Glomerular endothelial cell (primary cell): ENCODE measurements at places on chromosomes 7 and 10. TPM values are rescaled to one million over a fixed set of nuclear protein-coding genes. Genes with fewer than 3 reads are reported as not detected.

DNA sequence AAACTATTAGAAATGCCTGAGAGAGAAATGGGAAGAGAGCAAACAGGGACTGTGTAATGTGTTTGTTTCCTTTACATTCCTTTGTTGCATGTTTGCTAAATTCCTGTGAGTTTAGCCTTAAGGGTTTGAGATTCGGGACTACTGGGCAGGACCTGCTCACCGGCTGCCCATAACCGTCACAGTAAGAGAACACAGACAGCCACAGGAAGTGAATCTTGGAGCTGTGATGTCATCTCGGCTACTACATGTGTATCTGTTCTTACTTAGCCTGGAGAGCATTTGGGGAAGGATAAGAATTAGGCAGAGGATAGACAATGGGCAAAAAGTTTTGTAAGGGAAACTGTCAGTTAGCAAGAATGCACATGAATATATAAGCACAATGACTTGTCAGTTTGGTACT, 485.1 kb upstream of the KLF6 start:
- peak; percentile 37 for DNase-seq

GRCh38 chr10:120069700-120070099, 177.2 kb downstream of the SEC23IP start:
- no peak for DNase-seq

DNA sequence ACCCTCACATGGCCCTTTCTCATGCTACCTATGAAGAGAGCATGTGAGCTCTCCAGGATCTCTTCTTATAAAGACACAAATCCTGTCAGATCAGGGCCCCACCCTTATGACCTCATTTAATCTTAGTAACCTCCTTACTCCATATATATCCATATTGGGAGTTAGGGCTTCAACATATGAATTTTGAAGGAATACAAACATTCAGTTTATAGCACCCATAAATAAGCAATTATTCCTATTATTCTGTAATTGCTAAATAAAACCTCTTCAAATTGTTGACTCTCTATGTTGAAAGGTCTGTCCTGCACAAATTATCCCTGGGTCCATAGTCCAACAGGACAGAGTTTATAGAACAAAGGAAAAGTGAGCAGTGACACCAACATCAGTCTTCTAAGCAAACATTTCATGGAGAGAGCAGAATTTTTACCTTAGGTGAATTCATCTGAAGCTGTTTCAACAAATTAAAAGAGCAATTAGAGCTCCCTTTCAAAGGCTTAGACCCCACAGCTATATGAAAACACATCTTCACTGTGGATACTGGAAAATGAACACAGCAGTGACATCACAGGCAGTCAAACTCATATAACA, 12.2 kb downstream of the DOCK4 start:
- DNase-seq = no peak

DNA sequence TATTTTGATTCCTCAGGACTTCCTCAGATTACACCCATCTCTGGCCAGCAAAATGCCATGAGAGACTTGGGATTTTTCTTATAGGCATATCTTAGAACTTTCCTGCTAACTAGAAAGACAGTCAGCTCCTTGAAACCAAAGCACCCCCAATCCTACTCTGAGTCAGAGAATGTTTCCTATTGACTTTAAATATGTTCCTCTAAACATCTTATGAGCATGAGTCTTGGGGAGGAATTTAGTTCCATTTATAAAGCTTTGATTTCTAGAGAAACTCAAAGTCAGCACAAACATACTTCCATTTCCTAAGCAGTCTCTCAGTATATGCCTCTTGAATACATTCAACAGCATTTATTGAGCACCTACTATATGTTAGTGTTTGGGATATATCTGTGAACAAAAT, 128.5 kb downstream of the INHBA start:
- peak; percentile 77 for DNase-seq

DNA sequence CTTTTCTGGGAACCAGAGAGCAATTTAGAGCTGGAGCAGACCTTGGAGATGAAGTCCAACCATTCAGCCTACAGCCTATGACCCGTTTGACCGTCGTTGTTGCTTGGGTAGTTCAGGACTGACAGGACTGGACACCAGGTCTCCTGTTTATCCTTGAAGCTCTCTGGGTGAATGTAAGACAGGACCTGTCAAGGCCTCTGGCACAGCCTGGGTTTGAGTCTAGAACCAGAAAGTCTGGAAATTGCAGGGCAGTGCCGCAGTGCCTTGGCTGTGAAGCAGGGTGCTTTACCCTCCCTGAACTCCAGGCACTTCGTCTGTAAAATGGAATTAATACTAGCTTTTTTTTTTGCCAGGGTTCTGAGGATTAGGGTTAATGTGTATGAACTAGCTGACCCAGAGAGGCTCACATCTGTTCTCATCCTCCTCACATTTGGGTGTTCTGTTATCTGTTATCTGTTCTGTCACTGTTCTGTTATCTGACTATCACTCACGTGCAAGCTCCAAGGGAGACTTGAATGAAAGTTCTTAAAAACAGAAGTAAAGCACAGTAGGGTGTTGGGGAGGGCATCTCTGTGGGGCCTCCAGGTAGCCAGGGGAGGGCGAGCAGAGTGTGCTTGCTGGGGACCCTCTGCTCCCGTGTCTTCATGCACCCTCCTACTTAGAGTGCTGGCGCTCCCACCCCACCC, 9.9 kb downstream of the BLVRA start:
- no peak for DNase-seq

The WEE2 gene
- total RNA-seq = not detected in 2 replicates

DNA sequence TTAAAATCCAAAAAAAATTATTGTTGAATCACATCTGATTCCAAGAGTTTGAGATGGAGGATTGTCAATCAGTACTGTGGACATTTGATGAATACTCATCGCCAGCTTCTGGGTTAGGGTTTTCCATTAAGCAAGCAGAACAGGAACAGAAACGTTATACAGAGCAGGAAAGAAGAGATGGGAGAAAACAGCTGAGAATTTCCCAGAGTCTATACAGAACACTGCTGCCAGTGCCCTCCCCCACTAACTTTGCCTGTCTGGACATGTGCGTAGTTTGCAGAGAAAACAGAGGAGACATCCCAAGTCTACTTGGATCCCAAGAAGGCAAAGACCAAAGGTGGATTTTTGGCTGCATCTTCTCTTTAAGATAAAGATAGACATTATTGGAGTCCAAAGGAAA, 19.0 kb downstream of the C10orf90 start:
- DNase-seq = no peak

DNA sequence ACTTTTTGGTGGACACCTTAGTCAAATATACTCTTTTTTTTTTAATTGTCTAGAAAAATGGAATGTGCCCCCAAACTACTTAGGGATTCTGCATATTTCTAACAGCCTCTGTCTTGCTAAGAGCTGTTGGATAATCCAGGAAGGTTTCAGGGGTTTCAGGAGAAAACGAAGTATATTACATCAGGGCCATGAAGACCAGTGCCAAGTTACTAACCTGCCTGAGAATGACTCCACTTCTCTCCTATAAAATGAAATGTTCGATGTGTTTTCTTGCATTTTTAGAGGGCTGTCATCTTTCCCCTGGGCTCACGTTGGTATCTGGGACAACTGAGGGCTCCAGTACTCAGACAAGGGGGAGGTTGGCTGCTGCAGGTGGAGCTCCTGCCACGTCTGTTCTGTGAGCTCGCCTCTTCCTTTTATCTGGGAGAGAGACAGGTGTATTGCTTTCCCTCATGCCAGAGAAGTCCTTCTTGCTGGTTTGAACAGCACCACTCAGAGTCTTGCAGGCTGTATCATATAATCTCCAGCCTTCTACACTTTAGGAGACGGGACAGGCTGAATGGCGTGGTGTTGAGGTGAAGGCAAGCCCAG, 71.3 kb downstream of the CAMK1D start:
- no peak for DNase-seq

The CYP2C19 gene
- not detected in 2 replicates for total RNA-seq

The LRRC17 gene
- 34.6 and 71.4 TPM in 2 replicates for total RNA-seq

The ZNF783 gene
- total RNA-seq = 7.1 and 12.1 TPM in 2 replicates

The UNCX gene
- total RNA-seq = not detected in 2 replicates

DNA sequence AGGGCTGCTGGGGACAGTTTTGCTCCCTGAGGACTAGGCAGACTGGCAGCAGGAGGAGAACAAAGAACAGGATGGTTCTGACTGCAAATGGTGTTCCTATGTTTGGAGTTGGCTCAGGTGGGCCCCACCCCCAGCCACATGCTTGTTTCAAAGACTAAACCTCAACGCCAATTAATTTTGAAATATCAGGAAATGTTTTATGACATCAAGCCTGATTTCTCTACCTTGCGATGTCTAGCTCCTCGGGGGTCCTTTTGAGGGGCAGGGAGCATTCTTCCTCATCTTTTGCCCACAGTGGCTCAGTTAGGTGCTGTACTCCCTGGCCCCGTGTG, 4.1 kb upstream of the MYH16 start:
- no peak for DNase-seq

GRCh38 chr7:45689011-45689796, 115.0 kb downstream of the ADCY1 start:
- DNase-seq = peak; percentile 7

- no peak for DNase-seq
These were observed 51.1 kb upstream of the PRSS58 start for GRCh38 chr7:142308918-142309317.

DNA sequence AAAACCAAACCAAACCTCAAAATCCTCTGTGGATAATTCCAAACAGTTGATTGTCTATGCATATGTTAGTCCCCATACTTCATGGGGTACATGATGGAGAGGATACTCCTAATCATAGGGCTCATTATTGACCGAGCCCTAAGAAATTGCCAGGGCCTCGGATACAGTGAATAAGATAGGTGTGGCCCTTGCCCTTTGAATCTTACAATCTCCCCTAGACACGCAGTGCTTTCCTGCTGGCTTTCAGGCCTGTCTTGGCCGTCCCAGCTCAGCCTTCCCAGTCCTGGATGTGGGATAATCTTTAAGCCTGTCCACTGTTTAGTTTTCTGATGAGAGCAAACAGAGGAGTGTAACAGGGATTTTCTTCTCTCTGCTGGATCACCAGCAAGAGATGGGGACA, 161.8 kb downstream of the TMEM178B start:
- no peak for DNase-seq

DNA sequence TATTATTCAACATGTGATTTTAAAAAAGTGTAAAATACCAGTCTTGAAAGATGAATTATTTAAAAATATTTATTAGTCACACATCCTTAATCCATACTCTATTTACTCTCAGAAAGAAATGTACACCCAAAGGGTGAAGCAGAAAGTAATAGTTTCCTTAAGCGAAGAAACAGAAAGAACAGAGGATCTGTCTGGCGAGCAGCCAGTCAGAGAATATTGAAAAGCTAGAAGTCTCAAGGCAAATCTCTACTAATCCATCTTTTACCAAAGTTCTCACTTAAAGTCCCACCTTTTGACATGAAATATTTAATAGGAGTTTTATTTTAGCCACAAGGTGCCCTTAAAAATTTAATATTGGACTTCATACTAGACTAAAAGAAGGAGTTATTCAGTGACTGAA, 46.7 kb downstream of the MKX start:
- no peak for DNase-seq

GRCh38 chr7:40099837-40100236, 34.6 kb downstream of the MPLKIP start:
- DNase-seq = no peak

The PPP1R9A gene
- 4.6 and 7.0 TPM in 2 replicates for total RNA-seq

DNA sequence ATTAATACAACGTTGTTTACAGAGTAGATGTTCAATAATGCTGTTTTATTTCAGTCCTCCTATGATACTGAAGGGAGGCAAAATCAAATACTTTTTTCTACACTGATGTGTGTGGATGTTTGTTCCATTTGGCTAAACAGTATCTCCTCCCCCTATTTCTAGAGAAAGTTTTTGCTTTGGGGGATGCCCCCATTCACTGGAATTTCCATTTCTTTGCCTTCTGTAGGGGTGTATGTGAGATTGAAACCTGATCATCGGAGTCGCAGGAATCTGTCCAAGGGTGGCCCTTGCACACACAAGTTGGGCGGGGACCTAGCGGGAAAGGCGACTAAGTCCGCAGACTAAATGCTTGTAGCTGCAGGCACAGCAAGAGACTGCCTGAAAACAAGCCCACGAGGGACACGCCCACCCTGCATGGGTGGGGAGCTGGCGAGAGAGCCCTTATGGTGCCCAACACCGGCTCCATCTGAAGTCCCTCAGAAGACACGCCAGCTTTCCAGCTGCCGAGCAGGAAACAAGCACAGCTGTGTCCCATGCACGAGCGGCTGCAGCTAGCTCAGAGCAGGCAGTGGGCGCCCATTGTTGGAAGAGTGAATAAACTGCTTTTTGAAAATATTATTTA, 58.0 kb downstream of the ESYT2 start:
- DNase-seq = no peak
